ENCODE measurements at places on chromosomes 3 and 15. TPM values are rescaled to one million over a fixed set of nuclear protein-coding genes. Genes with fewer than 3 reads are reported as not detected.
A peak's percentile ranks its signal among the peaks of the same experiment; 100 is the strongest.

DNA sequence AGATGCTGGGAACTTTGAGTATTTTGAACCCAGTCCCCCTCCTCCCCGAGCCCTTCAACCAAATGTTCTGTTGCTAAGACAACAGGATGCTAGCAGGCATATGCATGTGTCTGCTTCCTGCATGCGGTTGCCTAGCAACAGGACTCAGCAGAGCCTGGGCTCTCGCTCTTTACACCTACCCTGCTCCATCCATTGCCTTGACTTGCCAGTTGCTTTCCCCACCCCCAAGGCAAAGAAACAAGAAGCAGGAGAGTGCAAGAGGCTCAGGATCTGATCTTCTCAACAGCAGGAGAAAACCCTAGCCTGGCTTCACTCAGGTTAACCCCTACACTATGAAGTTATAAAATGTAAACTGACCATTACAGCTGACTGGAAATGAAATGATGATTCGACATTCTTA is 393.0 kb downstream of the IGSF11 start:
- H3K27ac ChIP-seq: no peak overlapping the region
- peaks cover 56% of the 10 kb centered on the region for H3K27me3 ChIP-seq
- peaks cover 3% of the 10 kb centered on the region for H3K4me1 ChIP-seq
- H3K4me3 ChIP-seq: no peak overlapping the region
- no peaks in the 10 kb centered on the region for H3K36me3 ChIP-seq
- no peak for DNase-seq

DNA sequence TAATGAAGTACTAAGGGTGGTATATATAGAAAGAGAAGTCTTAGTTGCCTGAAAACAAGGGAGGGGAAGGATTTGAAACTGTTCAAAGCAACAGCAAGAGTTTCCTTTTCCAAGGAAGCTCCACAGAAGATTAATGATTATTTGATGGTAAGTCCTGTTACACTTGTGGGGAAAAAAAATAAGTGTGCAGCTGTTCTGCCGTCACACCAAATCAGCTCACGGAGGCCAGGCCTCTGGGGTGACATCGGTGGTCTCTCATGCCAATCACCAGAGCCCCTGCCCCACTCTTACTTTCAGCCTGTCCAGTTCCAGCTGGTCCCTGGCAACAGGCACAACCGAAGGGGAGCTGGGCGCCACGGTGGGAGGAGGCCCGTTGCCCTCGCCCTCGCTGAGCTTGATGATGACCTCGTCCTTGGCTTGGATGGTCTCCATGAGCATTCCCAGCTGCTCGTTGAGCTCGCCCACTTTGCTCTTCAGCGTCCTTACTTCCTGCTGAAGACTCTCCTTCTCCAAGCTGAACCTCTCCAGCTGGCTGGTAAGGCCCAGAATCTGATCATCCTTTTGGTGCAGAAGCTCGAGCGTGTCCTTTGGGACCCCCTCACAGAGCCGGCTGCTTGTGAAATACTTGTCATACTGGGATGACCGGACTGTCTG is 53.5 kb downstream of the TBC1D2B start:
- H3K4me3 ChIP-seq: no peak overlapping the region
- no peaks in the 10 kb centered on the region for H3K4me1 ChIP-seq
- H3K27me3 ChIP-seq: no peaks in the 10 kb centered on the region
- H3K36me3 ChIP-seq: peaks cover 12% of the 10 kb centered on the region
- H3K27ac ChIP-seq: no peak overlapping the region
- DNase-seq: no peak

- no peak overlapping the region for H3K4me3 ChIP-seq
- peaks cover 54% of the 10 kb centered on the region for H3K4me1 ChIP-seq
- no peaks in the 10 kb centered on the region for H3K36me3 ChIP-seq
- H3K27me3 ChIP-seq: no peaks in the 10 kb centered on the region
- H3K27ac ChIP-seq: no peak overlapping the region
- no peak for DNase-seq
These were observed 143.6 kb downstream of the RYR3 start for GRCh38 chr15:33454346-33454745.

The TRPC1 gene
- 15.5 TPM for total RNA-seq

- no peak overlapping the region for H3K4me3 ChIP-seq
- no peak for DNase-seq
- H3K27me3 ChIP-seq: no peaks in the 10 kb centered on the region
- peaks cover 12% of the 10 kb centered on the region for H3K4me1 ChIP-seq
- H3K27ac ChIP-seq: no peak overlapping the region
- H3K36me3 ChIP-seq: no peaks in the 10 kb centered on the region
These were observed 168.4 kb upstream of the VEPH1 start for GRCh38 chr3:157671656-157672055.

GRCh38 chr3:168817177-168817576 is 721.5 kb upstream of the GOLIM4 start:
- H3K27ac ChIP-seq: no peak overlapping the region
- no peak overlapping the region for H3K4me3 ChIP-seq
- H3K36me3 ChIP-seq: peaks cover 44% of the 10 kb centered on the region
- DNase-seq: no peak
- no peaks in the 10 kb centered on the region for H3K27me3 ChIP-seq

The GABRG3 gene
- total RNA-seq: 3.1 TPM

- no peak overlapping the region for H3K27ac ChIP-seq
- no peaks in the 10 kb centered on the region for H3K27me3 ChIP-seq
- no peak overlapping the region for H3K4me3 ChIP-seq
- peaks cover 6% of the 10 kb centered on the region for H3K36me3 ChIP-seq
These were observed 65.1 kb upstream of the MYZAP start for GRCh38 chr15:57526615-57527014.

GRCh38 chr3:184148076-184148475 is 7.1 kb upstream of the DVL3 start:
- H3K4me3 ChIP-seq: no peak overlapping the region
- peaks cover 4% of the 10 kb centered on the region for H3K4me1 ChIP-seq
- no peaks in the 10 kb centered on the region for H3K27me3 ChIP-seq

The LPP gene
- total RNA-seq: 131 TPM

DNA sequence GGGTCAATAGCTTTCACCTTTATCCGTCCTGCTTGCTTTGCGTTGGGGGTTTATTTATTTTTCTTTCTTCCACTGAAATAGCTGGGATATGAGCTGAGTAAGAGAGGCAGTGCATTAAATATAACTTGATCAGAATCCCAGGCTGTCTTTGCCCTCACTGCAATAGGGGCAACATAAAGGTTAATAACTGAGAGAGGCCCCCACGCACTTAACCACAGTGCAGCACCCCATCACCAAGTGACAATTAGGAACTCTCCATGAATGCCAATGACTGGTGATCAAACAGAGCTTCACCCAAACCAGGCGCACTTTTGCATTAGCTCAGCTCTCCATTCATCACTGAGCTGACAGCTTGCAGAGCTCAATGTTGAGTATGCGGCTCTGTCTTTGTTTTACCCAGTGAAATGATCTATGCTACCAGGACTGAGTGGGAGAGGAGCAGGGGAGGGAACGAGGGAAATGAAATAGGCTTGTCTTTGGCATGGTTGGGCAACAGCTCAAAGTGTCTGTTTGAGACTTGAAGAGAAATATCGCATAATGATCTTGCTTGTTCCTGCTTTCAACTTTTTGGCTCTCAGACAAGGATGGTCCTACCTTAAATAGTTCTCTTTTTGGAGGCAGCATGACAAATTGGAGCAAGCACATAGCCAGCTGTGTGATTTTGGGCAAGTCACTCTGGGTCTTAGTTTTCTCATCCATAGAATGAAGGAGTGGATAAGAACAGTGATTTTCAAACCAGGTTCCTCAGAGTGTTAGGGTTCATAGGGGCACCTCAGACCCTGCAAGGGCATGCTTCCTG is 14.5 kb upstream of the GLCE start:
- H3K4me1 ChIP-seq: peaks cover 23% of the 10 kb centered on the region
- no peaks in the 10 kb centered on the region for H3K36me3 ChIP-seq
- H3K4me3 ChIP-seq: no peak overlapping the region
- DNase-seq: peak; percentile 48

- DNase-seq: no peak
- H3K27ac ChIP-seq: no peak overlapping the region
- H3K36me3 ChIP-seq: peaks cover 9% of the 10 kb centered on the region
- H3K27me3 ChIP-seq: no peaks in the 10 kb centered on the region
- peaks cover 5% of the 10 kb centered on the region for H3K4me1 ChIP-seq
These were observed 191.8 kb downstream of the ITPR1 start for GRCh38 chr3:4684976-4685375.

The HESX1 gene
- total RNA-seq: 2.4 TPM

The KLHL6 gene
- total RNA-seq: 0.07 TPM

GRCh38 chr3:24832891-24833290 is 338.2 kb upstream of the THRB start:
- H3K4me1 ChIP-seq: peaks cover 25% of the 10 kb centered on the region
- H3K27ac ChIP-seq: no peak overlapping the region
- H3K36me3 ChIP-seq: no peaks in the 10 kb centered on the region
- peaks cover 15% of the 10 kb centered on the region for H3K27me3 ChIP-seq
- no peak for DNase-seq

- peak overlapping the region; percentile 79 for H3K4me3 ChIP-seq
- no peak for DNase-seq
- H3K27me3 ChIP-seq: peaks cover 31% of the 10 kb centered on the region
- H3K4me1 ChIP-seq: peaks cover 21% of the 10 kb centered on the region
These were observed 40.5 kb upstream of the ROPN1 start for GRCh38 chr3:124032311-124032880.

The GOLGA8N gene
- total RNA-seq: 9.9 TPM

DNA sequence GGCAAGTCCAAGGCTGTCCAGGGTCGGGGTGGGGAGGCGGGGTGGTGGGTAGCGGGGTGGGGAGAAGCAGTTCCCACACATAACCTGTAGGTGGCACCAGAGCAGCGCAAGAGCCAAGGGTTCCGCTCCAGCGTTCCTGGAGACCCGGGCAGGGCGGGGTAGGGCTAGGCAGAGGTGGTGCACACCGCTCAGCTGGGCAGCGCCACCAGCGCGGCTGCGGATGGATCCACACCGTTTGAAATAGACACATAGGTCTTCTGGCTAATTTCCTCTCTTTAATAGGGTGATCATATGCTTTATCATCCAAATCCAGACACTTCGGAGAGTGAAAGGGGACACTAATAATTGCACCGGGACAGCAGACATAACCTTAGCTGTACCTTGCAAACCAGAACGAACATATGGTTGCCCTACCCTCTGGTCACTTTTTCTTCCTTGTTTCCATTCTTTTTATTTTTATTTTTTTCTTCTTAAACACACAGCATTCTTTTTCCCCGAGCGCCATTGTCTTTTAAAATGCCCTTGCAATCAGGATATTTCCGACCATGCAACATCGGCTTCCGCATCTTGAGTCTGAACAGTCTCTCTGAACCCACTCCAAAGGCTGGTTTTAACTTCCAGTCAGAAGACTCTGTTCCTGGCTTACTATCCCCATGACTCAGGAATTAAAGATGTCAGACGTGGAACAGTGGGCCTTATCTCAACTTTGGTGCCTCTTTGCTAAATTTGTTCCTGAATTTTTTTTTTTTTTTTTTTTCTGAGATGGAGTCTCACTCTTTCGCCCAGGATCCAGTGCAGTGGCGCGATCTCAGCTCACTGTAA is 12.5 kb upstream of the ZSCAN2 start:
- peak; percentile 74 for DNase-seq
- peak overlapping the region; percentile 67 for H3K4me3 ChIP-seq
- peaks cover 18% of the 10 kb centered on the region for H3K4me1 ChIP-seq
- H3K27ac ChIP-seq: no peak overlapping the region
- peaks cover 3% of the 10 kb centered on the region for H3K27me3 ChIP-seq

DNA sequence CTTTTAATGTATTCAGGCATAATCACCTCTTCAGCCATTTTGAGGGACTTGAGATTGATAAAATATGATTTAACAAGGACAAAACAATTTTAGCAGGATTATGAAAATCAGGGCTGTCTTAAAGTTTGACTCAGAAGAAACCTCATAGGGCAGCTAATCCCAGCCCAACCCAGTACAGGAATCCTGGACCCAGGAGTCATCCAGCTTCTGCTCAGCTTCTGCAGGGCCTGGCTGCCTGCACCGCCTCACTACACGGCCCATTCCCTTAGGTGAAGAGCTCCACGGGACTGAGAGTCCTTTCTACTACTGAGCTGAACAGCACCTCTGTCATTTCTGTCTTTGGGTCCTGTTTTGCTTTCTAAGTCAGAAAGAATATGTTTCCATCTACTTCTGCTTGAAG is 37.5 kb downstream of the ARHGAP31 start:
- no peak overlapping the region for H3K27ac ChIP-seq
- H3K36me3 ChIP-seq: peaks cover 1% of the 10 kb centered on the region
- peaks cover 21% of the 10 kb centered on the region for H3K4me1 ChIP-seq
- H3K4me3 ChIP-seq: no peak overlapping the region
- DNase-seq: no peak

DNA sequence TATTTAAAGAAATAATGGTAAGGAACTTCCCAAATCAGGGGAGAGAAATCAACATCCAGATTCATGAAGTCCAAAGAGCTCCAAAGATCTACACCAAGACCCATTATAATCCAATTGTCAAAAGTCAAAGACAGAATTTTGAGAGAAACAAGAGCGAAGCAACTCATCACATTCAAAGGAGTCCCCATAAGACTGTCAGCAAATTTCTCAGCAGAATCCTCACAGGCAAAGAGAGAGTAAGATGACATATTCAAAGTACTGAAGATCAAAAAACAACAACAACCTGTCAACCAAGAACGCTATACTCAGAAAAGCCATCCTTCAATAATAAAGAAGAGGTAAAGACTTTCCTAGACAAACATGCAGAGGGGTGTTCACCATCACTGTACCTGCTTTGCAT is 342.1 kb downstream of the TIGIT start:
- H3K27ac ChIP-seq: no peak overlapping the region
- no peaks in the 10 kb centered on the region for H3K4me1 ChIP-seq
- H3K36me3 ChIP-seq: peaks cover 9% of the 10 kb centered on the region
- DNase-seq: no peak

The IFT57 gene
- 52.5 TPM for total RNA-seq
